ENCODE measurements at places on chromosomes 2 and 18.
A peak's percentile ranks its signal among the peaks of the same experiment; 100 is the strongest.

- DNase-seq = no peak
Measured at GRCh38 chr2:196356332-196356731, 185.0 kb upstream of the STK17B start.

DNA sequence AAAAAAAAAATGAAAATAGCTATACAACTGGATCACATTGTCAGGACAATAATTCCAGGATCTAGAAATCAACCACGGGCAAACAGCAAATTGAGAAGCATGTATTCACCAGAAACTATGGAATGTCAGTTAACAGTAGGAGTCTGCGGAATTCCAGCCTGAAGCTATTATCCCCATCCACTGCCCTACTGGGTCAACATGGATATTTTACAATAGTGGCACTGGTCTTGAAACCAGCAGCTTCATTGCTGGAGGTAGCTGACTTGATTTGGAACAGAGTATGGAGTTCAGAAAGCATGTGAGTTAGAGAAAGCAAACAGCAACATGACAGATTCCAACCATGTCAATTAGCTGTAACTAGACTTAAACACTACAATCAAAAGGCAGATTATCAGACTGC lies 55.7 kb upstream of the PDE1A start:
- no peak for DNase-seq

DNA sequence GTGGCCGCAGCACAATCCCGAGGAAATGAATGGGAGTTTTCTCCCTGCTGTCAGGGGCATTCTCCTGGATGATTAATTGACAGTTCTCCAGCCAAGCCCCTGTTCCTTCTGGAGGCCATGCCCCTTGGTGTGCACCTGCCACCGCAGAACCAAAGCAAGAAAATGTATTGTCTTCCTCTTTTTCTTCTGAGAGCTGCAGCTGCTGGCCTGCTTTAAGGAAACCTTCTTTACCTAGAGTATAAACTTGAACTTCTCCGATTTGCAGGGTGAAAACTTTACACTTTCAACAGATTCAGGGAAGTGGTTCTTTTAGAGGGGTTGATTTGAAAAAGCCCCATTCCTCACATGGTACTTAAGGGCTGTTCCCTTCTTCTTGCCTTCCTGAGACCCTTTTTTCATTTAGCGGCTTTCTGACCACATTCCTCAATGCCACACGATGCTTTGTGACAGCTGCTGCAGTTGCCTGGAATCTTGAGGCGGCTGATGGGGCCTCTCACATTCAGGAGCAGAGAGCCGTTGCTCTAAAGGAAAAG lies 402.8 kb downstream of the TXNL1 start:
- DNase-seq = no peak

GRCh38 chr18:75854174-75854573 lies 426.7 kb upstream of the SMIM21 start:
- no peak for DNase-seq

DNA sequence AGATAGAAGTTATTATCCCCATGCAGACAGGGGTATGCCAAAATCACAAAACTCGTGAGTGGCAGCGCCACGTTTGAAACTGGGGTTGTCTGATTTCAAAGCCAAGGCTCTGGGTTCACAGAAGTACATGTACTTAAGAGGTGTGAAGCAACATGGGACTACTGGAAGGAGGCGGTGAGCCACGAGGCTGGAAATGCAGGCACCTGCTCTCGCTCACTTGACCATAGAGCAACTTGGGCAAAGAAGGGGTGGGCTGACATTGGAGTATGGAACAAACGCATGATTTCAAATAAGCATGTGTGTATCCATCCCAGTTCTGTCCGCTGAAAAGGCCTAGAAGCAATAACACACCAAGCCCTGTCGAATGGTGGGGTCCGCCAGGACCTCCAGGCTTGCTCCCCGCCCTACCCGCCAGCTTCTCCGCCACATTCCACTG lies 593 bp upstream of the ACTR2 start:
- no peak for DNase-seq

- DNase-seq = no peak
Measured at GRCh38 chr2:105609746-105610402, 134.8 kb upstream of the NCK2 start.

DNA sequence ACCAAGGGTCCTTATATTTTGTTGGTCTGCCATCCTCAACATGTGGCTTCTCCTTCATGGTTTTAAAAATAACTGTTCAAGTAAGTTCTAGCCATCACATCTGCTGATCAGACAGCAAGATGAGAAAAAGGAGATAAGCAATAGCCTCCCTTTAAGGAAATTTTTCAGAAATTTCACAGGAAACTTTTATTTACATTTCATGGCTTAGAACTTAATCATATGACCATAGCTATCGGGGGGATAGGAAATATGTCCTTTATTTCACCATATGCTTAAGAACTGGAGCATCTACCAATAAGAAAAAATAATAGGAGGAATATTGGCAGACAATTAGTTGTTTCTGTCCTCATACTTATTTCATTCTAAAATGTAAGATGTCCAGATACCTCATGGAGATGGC lies 16.2 kb downstream of the ATF2 start:
- DNase-seq = no peak

DNA sequence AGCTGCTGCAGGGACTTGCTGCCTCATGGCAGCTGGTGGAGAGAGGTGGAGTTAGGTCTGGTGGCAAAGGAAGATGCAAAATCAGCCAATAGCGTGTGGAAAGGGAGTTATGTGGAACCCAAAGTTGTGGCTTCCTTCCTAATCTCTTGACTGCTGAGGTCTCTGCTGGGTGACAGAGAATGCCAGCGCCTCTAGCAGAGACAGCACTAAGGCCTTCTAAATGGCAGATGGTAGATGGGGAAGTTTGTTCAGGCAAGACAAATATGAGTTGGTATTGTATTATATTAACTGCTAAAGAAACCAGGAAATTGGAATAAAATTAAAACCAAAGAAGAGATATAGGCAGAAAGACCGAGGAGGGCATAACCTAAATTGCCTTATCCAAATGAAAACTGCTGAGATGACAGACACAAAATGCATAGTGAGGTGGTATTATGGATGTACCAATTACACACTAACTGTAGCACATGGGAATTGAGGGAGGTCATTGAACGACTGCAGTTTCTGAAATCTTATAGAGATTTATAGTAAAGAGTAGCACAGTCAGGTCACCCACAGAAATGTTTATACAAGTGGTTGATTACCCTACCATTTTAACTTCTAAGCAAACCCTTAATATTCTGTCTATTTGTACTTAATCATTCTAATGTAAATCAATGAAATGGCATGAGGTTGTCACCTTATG lies 246.6 kb upstream of the SESTD1 start:
- DNase-seq = no peak

GRCh38 chr18:58714821-58715220 lies 43.6 kb downstream of the MALT1 start:
- no peak for DNase-seq

- DNase-seq = no peak
Measured at GRCh38 chr2:2484301-2484700, 153.2 kb upstream of the MYT1L start.

DNA sequence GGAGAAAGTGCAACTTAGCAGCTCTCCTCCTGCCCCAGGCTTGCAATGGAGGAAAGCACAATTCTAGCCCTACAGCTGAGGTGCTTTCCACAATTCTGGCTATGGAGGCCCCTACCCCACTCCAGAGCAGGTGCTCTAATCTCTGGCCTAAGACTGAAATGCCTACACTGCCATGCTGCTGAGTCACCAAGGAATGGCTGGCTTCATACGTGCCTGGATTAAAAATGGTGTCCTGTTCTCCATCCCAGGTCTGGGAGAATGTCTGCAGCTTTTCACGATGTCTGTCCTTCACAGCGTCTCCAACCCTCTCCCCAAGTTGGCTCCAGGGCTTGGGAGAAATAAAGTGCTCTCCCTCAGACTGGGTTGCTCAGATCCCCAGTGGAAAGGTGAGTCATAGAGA lies 48.5 kb downstream of the MBOAT2 start:
- DNase-seq = no peak

DNA sequence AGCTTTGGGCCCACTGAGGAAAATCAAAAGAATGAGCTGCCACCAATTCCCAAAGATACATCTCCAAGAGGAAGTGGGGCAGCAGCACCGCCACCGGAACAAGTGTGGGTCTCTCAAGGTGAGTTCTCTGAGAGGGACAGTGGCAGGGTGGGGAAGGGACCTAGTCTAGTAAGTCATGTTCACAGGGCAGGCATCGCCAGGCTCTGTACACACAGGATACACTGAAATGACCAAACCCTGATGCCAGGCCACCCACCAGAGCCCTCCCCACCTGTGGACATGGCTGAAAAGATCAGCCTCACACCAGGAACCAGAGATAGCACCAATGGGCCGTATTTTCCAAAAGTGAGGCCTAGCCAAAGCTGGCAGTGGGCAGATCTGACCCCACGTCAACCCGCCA lies 108.2 kb upstream of the SMAD2 start:
- DNase-seq = no peak

DNA sequence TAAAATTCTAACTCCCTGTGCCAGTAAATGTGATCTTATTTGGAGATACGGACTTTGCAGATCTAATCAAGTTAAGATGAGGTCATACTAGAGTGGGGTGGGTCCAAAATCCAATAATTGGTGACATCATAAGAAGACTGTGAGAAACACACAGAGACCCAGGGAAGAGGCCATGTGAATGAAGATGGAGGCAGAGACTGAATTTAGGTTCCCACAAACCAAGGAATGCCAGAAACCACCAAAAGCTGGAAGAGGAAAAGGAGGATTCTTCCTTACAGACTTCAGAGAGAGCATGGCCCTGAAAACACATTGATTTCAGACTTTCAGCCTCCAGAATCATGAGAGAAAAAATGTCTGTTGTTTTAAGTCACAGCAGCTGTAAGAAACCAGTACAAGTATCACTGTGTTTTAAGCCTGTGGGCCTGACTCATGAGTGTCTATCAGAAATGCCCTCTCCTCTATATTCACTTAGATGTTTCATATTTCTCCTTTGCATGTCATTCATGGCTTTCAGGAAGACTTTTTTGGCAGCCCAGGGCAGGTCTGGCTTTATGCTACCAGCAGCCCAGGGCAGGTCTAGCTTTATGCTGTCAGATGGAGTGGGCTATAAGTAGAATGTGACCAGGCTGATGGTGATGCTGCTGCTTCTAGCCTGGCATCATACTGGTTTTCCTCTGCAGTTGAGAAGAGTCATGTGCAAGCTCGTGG lies 100.0 kb downstream of the SPOPL start:
- no peak for DNase-seq

- no peak for DNase-seq
Measured at GRCh38 chr2:217647226-217647625, 355.6 kb downstream of the TNS1 start.

DNA sequence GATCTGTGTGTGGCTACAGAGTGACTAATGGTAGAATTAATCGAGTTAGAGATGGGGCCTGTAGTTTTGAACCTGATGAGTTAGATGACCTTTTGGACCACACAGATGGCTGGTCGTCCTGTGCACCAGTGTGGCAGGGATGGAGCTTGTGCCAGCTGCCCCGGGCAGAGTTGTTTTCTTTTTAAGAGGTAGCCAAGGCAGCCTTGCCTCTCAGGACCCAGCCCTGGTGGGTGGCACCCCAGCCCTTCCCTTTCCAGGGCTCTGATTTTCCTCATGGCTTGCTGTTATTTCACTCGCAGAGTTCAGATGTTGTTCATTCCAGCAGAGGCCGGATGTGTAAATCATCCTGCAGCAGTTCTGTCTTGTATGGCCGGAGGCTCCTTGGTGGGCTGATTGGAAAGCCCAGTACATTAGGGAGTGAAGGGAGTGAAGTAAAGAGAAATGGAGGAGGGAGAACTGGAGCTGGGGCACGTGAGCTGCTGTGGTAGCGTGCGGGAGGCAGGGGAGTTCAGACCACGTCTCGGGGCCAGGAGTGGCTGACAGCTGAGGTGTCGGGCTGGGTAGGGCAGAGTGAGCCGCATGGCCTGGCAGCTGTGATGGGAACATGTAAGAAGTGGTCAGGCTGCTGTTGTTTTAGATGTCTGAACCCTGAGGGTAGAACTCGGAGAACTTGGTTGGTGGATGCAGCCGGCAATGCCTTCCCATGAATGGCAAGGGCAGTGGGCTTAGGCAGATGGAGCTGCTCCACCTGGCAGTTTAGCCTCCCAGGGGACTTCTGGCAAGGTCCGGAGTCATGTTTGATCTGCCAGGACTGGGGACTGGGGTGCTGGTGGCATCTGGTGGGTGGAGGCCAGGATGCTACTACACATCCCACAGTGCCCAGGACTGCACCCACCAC lies 28.8 kb downstream of the ASAP2 start:
- no peak for DNase-seq

DNA sequence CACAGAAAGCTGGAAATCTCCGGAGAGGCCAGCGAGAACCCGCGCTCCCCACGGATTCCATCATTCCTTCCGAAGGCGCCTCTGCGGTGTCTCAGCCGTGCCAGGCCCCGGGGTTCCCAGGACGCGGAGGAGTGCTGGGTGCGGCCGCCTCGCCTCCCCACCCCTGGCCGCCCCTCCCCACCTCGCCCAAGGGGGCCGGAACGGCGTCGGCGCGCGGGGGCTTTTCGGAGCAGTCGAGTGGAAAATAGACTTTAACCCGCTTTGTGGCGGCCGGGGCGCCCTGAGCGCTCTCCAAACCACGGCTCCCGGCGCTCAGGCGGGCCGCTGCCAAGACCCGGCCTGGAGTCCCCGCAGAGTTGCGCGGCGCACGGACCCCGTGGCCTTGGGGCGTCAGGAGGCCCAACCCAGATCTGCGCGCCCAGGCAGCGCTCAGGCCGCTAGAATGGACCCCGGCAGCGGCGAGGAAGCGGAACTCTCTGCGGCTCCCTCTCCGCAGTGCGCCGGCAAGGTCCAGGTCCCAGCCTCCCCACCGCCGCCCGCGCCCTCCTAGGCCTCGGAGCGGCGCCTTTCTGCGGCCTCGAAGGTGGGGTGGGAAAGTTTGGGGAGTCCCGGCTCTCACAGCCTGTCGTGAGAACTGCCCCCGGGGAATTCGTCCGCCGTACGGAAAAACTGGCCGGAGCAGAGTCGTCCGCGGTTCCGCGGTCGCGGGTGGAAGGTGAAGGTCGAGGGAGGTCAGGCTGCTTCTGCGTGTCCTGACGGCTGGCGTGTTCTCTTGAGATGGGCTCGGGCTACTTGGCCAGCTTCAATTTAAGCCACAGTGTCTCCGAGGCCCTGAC lies 1.2 kb upstream of the EMX1 start:
- DNase-seq = peak; percentile 73

GRCh38 chr2:201754717-201755415 lies 25.9 kb downstream of the ALS2 start:
- no peak for DNase-seq

DNA sequence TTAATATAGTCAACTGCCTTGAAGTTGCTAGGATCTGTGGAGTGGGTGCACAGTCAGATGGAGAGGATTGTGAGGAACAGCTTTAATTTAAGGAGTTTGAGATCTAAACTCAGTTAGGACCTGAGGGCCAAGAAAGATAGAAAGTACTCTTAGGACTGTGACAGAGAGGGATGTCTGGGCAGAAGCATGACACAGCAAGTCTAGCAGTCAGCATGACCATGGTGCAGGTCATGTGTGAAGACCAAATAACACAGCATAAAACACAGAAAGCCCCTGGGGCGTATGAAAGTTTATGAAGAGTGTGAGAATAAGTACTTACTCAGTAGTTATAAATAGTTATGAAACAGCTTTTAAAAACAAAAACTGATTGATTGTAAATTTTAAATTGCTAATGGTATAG lies 107.2 kb downstream of the GALNT1 start:
- DNase-seq = no peak

Measured in activated T-cell treated with anti-CD3 and anti-CD28 coated beads, Interleukin-2, amount 50 U/mL, for 24 hours (primary cell).